ENCODE measurements at places on chromosomes 1 and 21.

DNA sequence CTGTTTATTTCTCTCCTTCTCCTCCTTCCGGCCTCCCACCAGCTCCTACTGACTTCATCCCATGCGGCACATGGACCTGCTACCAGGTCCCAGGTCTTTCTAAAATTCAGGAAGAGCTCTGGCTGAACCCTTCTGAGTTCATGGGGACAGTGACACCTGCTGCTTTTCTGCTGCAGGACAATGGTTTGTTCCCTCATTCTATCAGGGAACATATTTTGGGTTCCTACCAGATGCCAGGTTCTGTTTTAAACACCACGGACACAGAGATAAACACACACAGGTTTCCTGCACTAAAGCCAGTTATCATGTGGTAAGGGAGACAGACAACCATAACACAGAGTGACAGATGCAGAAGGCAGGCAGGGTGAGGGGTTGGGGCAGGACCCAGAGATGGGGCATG, 114.0 kb upstream of the RAB4A start:
- no peak for DNase-seq

DNA sequence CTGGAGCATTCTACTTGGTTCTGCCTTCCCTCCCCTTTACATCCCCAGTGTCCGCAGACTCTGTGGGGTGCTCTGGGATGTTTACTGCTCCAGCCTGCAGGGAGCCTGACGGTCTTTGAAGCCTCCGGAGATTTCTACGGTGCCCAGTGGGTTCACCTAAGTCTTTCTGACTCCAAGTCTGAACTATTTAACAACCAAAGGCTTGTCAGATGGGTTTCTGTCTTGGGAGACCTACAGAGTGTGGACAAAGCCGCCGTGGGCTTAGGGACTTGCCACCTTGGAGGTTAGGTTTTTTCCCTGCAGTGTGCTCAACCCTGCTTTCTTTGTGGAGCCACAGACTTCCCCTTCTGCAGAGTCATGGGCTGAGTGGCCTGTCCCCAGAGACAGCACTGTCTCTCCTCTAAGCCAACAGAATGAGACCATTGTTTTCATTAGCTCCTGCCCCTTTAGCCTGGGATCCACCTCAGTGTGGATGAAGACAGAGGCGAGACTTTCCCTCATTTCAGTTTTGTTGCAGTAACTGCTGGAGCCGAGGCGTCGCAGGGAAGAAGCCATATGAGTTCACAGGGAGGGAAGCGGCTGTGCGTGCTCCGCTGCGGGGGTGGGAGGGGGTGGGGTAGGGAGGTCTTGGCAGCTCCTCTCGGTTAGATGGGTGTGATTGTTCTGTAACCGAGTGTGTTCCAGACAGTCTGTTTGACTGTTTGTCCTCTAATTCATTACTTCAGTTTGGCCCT, 120.7 kb downstream of the CNIH3 start:
- DNase-seq = no peak

GRCh38 chr1:98458511-98459485, 202.7 kb upstream of the SNX7 start:
- no peak for DNase-seq

DNA sequence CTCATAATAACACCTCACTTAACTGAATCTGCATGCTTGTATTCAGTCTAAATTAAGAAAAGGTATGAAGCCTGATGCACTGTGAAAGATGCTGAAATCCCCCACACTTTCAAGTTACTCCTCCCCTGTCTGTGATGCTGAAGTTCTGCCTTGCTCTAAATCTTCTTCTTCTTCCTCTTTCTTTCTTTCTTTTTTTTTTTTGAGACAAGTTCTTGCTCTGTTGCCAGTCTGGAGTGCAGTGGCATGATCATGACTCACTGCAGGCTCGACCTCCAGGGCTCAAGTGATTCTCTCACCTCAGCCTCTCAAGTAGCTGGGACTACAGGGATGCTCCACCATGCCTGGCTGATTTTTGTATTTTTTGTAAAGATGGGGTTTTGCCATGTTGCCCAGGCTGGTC, 231.0 kb upstream of the B3GALT2 start:
- DNase-seq = no peak

- no peak for DNase-seq
These were observed 58.4 kb upstream of the LGALS8 start for GRCh38 chr1:236465231-236465958.

DNA sequence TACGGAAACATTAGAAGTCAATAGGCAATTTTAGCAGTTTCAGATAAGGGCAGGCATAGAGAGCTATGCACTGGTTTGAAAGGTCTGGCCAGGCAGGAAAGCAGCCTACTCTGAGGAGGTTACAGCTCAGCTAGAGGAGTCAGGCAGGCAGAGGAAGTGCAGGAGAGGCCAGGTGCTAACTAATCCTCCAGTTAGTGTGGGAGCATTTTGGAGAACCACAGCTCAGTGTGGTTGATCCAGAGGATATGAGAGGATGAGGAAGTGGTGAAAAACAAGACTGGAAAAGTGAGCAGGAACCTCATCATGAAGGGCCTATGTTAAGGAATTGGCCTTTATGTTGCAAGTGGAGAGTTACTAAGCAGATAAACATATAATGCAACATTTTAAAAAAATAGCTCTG, 282.4 kb upstream of the SGIP1 start:
- no peak for DNase-seq

DNA sequence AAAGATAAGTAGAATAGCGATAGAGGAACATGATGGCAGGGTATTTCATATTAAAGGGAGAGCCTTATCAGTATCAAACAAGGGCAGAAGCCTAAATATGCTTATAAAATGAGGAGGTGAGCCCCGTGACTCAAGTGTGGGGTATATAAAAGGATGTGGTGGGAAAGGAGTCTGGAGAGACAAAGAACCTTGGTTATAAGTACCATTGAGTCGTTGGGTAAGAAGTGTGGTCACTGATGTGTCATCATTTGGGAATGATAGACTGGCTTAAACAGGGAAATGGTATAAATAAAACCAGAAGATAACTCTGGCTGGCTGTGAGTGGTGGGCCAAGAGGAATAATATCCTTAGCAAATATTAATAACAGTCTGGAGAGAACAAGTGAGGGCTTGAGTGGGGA, 10.9 kb upstream of the CD5L start:
- no peak for DNase-seq

DNA sequence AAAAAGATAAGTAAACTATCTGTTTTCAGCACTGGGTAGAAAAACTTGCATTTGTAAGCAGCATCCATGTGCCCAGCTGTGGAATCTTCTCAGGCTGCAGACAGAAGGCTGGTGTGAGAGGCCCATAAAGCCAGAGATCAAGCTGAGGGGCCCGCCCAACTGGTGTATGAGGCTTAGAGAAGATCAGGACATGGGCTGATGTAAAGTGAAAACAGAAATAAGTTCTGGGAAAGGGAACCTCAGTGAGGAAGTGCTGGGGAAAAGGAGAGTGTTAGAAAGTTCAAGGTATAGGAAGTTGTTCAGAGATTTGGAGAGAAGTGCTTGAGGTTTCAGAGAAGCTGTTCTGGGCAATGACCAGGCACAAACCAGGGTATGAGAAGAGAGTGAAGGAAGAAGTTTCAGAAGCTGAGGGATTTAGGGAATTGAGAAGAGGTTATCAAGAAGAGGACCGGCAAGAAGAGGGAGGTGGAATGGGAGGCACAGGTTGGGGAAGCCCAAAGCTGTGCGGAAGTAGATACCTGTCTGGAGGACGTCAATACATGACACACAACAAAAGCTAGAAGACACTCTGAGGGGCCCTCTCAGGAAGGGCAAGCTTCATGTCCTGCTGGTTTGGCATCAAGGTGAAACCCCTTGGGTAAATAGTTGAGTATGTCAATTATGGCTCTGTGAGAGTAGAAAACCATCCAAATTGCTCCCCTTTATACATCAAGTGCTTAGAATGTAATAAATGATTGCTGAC, 2.7 kb upstream of the CD5L start:
- no peak for DNase-seq

DNA sequence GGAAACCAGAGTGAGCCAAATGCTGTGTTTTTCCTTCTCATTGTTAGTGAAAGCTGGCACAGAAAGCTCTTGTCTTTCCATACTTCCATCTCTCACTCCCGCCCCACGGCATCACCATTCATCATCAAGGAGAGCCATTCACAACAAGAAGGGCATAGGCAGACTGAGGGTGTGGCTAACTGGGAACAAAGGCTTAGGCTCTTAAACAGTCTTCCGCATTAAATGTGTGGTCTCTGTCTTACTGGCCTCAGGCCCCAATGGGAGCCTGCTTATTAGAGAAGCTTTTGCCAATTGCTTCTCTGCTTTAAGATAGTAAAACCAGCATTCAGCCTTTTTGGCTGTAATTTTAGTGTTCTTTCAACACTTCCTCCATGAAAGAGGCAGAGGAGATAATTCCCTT, 51.4 kb downstream of the TNFSF18 start:
- no peak for DNase-seq

DNA sequence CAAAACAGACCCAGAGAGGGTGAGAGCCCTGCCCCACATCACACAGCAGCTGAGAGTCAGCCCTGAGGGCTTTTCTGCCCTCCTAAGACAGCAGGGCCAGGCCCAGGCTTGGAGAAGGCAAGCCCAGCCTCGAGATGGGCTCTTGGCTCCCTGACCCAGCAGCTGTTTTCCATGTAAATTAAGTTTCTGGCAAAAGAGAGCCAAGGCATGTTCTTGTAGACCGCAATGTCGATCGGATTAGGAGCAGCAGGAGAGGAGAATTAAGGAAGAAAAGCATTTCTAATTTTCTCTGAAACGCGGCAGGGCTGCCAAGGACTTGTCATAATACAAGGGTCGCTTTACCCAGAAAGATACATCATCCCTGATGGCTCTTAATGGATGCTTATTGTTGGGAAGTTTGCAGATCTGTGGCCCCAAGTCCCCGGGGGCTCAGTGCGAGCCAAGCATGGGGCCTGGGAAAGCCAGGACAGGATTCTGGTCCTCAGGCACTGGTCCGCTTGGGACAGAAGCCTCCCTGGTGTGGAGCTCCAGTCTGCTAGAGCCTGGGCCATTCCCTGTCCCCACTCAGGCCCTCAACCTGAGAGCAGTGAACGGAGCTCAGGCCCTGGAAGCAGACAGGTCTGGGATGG, 62.8 kb downstream of the DMRTB1 start:
- no peak for DNase-seq

DNA sequence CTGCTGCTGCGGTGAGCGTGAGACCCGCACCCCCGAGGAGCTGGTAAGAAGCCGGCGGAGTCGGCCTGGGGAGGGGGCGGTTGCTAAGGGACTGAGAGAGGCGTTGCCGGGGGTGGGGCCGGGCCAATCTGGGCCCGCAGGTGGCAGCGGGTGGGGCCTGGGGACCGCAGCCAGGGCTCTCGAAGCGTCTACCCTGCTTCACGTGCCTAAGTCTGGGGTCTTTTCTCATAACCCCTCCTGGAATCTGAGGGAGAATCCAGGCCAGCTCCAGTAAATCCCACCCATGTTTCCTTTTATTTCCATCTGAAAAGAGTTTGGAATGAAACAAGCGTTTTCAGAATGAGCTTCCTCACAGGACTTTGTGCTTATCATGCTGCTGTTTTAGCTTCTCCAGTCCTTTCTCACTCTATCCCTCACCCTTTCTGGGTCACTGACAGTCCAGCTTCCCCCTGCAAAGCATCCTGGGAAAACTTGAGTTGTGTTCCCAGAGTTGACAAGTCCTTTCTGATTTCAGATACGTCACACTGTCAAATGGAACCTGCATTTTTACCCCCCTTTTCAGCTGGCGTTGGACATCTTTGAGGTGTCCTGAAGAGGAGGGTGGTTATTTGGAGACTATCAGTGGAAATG, 431 bp downstream of the CLCN6 start:
- DNase-seq = no peak

DNA sequence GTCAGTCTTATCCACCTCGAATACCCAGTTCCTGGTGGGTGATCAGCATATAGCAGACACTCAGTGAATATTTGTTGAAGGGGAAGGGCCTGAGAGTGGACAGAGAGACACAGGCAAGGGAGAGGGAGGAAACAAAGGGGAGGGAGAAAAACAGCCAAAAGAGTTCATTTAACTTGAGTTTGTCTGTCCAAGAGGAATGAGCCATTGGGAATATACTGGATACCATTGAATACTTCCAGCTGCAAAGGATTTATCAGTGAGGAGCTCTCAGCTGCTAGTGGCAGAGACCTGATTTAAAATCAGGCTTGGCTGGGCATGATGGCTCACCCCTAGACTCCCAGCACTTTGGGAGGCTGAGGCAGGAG, 11.5 kb upstream of the BGLAP start:
- no peak for DNase-seq

DNA sequence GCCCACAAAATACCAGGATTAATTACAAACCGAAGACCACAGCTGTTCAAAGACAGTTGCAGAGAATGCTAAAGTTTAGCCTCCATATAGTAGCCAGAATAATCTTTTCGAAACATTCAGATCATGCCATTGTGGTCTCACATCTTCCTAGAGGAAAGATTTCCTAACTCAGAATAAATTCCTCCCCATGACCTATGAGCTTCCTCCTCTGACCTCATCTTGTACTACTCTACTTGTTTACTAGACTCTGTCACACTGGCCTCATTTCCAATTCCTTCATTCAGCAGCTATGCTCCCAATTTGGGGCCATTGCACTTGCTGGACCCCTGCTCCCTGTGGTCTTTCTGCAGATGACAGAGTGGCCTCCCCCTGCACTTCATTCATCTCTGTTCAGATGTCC, 71.8 kb upstream of the LRRC53 start:
- DNase-seq = no peak

- no peak for DNase-seq
These were observed 2.5 kb downstream of the PKP1 start for GRCh38 chr1:201285846-201286245.

DNA sequence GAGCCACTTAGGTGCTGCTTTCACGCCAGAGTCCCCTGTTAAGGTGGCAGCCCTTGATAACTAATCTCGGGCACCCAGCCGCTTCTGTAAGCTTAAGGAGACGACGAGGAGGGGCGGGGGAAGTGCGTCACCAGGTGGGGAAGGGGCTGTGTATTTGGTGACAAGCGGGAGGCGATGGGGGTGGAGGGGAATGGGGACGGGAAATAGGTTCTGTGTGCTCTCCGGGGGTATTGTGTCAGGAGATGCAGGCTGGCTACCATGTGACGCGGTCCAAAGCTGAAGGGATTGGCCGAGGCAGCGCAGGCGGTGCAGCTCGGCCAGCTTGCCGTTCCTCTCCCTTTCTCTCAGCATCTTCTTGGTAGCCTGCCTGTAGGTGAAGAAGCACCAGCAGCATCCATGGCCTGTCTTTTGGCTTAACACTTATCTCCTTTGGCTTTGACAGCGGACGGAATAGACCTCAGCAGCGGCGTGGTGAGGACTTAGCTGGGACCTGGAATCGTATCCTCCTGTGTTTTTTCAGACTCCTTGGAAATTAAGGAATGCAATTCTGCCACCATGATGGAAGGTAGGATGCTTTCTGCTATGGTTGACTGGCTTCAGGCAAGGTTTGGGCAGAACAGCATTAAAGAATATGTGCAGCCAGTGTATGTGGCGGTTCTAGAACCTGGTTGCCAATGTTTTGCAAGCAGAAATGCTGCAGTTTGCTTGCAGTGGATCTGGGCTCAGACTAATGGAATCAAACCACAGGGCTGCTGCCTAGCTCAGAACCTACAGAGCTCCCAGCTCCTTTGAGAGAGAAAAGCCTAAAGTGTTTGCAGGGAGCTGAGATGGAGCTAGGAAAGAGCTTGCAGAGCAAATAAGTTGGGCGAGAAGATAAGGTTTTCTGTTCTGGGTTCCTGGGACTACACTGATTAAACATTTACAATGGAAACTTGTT, at the start of gene SGIP1:
Gene SGIP1, plus strand, starts transcription at position 350 of the 937 bp plus-strand sequence. Its CDS starts 206 bp downstream, at position 556.
- no peak for DNase-seq
